ENCODE measurements at places on chromosomes 1 and 21.

DNA sequence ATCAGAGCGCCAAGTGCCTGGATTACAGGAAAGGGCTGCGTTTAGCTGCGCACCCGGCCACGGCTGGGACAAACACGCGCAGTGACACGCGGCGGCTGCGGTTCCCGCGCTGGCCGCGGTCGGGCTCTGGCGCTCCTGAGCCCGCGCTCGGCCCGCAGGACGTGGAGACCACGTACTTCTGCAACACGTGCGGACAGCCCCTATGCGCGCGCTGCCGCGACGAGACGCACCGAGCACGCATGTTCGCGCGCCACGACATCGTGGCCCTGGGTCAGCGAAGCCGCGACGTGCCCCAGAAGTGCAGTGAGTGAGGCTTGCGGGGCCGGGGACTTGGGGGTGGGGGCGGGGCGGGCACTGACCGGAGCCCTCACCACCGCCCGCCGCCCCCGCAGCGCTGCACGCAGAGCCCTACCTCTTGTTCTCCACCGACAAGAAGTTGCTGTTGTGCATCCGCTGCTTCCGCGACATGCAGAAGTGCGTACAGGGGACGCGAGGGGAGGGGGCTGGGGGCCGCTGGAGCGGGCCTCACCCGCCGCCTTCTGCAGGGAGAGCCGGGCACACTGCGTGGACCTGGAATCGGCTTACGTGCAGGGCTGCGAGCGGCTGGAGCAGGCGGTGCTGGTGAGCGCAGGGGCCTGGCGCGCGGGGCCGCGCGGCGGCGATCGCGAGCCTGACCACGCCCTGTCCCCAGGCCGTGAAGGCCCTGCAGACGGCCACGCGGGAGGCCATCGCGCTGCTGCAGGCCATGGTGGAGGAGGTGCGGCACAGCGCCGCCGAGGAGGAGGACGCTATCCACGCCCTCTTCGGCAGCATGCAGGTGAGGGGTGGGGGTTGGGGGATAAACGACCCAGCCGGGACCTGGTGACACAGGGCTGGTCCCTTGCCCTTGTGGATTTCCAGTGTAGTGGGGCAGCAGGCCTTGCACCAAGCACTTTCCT is 3.1 kb downstream of the RNF207 start:
- DNase-seq: peak; percentile 18

- DNase-seq: no peak
Observed at GRCh38 chr1:36508257-36508656, 25.5 kb upstream of the CSF3R start.

- DNase-seq: no peak
Observed at GRCh38 chr1:232372841-232373440, 257.0 kb downstream of the SIPA1L2 start.

GRCh38 chr1:219576931-219577730 is 35.8 kb downstream of the ZC3H11B start:
- DNase-seq: no peak

DNA sequence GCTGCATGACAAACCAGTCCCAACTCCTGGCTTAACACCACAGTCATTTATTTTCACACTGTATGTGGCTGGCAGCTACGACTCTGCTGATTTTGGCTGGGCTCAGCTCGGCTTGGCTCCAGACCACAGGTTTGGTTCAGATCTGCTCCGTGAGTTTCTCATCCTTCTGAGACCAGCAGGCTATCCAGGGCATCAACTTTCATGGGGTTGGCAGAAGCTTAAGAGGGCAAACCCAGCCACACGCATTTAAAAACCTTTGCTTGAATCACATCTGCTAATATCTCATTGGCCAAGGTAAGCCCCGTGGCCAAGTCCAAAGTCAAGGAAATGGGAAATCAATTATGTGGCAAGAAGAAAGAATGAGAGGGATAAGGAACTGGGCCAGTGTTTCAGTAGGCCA is 574.2 kb downstream of the MATN1 start:
- DNase-seq: no peak

GRCh38 chr1:185448591-185449186 is 131.6 kb upstream of the IVNS1ABP start:
- peak; percentile 61 for DNase-seq

DNA sequence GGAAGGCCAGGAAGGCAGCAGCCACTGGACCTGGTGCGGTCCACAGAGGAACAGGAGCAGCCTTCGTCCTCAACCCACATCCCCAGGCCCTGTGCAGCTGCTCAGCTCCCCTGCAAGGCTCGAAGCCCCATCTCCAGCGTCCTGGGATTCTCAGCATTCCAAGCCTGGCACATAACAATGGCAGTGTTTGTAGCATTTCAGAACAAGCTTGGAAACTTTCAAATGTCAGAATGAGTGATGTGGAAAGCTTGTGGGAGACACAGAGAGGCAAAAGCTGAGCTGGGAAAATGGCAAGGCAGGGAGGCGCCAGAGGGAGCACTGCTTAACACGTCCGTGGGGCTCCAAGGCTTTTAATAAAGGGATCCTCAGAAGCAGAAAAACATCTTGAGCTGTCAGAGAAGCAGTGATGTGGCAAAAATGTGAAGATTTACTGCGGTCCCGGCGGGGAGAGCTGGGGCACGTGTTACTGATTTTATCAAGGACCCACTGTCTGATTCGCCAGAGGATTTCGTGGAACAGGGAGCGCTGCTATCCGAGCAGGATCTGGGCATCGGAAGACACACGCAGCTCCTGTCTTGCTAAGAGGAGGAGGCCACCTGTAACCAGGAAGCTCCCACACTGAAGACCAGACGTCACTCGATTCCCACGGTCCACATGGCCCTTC is 38.1 kb downstream of the TOMM20 start:
- DNase-seq: no peak

GRCh38 chr1:200346700-200347099 is 63.1 kb downstream of the ZNF281 start:
- no peak for DNase-seq

GRCh38 chr1:232704694-232705680 is 75.1 kb upstream of the SIPA1L2 start:
- DNase-seq: peak; percentile 71

GRCh38 chr1:25442178-25442577 is 11.5 kb downstream of the MACO1 start:
- DNase-seq: no peak

GRCh38 chr1:174872615-174873058 is 127.1 kb upstream of the CACYBP start:
- peak; percentile 3 for DNase-seq

DNA sequence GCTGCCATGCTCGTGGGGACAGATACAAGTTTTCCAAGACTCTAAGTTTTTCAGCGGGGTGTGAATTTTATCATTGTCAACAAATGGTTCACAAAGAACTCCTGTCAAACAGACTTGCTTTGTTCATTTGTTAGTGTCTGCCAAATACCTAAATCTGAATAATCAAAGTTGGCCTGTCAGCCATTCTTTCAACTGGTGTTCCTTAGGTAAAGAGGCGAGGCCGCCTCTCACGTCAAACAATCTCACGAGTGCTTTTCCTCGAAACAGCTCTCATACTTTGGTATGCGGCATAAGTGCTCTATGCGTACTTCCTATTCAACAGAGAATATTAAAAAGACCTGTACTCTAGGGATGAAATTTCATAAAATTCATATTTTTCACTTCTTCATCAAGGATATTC is 51.4 kb upstream of the KANK4 start:
- DNase-seq: no peak

GRCh38 chr1:13576926-13577325 is 6.7 kb upstream of the PDPN start:
- DNase-seq: no peak

DNA sequence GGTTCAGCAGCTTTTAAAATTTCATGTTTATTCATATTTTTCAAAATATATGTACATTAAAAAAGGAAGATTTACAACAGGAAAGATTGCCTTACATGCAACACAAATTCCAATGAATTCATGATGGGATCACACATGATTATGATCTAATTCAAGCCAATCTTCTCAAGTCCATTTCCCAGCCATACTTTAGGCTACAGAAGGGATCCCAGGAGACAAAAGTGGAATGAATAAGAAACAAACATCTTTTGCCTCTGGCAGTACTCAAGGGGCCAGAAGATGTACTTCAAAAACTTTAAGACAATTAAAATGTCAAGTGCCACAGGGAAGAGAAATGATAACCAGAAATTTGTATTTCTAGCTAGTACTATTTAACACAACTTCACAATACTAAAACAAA is 10.2 kb upstream of the SH2D5 start:
- no peak for DNase-seq

GRCh38 chr1:110234691-110235090 is 24.6 kb downstream of the KCNC4 start:
- no peak for DNase-seq

GRCh38 chr1:31811605-31812004 is 4.2 kb downstream of the SPOCD1 start:
- no peak for DNase-seq

- DNase-seq: no peak
Observed at GRCh38 chr1:153649863-153650235, 8.7 kb upstream of the SNAPIN start.

- DNase-seq: no peak
Observed at GRCh38 chr1:36123356-36123755, 1.7 kb downstream of the COL8A2 start.

GRCh38 chr1:113898241-113898814 is 6.3 kb downstream of the AP4B1 start:
- DNase-seq: no peak

- DNase-seq: no peak
Observed at GRCh38 chr1:10629816-10630571, 155.2 kb downstream of the PEX14 start.

GRCh38 chr1:160404094-160404493 is 3.7 kb downstream of the VANGL2 start:
- DNase-seq: no peak

DNA sequence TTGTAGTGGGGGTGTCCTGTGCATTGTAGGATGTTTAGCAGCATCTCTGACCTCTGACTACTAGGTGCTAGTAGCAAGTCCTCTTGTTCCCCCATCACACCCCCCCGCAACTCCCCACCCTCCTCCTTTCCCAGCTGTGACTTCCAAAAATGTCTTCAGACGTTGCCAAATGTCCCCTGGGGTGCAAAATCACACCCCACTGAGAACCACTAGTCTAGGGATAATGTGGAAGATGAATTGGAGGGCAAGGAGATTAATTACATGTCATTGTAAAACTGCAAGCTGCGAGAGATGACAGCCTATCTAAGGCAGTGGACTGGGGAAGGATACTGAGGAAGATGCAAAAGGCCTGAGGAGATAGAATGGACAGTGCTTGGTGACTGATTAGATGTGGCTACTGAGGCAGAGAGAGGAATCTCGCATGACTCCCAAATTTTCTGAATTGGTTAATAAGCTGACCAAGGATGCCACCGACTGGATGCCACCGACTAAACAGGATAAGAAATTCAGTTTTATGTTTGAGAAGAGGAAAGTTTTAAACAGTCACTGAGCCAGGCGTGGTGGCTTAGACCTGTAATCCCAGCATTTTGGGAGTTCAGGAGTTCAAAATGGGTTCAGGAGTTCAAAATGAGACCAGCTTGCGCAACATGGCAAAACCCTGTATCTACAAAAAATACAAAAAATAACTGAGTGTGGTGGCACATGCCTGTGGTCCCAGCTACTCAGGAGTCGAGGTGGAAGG is 3.1 kb upstream of the JAK1 start:
- no peak for DNase-seq

GRCh38 chr1:178632653-178633052 is 92.4 kb upstream of the RALGPS2 start:
- no peak for DNase-seq

- no peak for DNase-seq
Observed at GRCh38 chr1:205497351-205497750, 7.1 kb upstream of the CDK18 start.

DNA sequence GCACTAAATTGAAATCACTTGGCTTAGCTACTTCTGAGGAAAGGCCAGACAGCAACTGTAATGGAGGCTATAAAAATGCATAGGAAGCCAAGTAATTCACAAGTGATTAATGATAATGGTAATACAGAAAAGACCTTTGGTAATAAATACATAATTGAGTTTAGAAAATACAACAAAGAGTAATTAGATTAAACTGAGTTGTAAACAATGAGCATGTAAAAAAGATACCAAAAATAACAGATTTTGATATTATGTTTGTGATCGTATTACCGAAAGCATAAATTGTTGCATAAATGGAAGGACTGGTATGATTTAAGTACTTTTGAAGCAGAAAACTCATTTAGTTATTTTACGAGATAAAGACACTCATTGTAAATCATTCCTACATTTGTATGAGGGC is 556.7 kb upstream of the TMPRSS15 start:
- DNase-seq: no peak

DNA sequence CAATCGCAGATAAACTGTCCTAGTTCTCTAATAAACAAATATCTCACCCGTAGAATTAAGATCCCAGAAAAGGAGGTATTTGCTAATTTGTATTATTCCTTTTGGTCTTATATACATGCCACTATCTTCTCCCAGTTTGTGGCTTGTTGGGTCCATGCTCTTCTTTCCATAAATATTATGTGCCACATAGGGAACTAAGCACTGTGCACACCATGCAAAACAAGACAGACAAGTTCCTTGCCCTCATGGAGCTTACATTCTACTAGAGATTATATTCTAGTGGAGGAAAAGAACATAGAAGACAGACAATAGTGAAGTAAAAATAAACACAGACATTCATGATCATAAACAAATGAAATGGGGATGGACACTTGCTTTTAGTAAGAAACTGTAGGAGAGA is 4.7 kb downstream of the GART start:
- no peak for DNase-seq

DNA sequence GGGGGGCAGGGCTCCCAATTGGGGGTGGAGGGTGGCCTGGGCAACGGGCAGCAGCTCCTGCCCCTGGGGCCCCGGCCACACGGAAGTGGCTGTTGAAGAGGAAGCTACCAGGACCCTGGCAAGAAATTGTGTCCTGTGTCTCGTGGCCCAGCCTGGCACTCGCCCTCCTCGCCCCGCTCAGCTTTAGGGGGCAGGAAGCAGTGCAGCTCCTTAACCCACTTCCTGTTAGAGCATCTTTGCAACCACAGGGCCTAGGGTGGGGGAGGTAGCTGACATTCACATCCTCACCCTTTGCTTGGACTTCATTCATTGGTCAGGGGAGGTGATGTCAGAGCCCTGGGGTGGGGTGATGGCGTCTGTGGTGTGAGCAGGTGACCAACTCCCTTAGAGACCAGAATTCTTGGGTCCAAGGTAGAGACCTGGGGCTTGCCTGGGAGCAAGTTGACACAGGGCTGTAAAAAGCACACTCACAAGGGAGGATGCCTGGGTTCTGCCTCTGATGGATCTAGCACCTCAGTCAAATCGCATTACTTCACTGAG is at the start of gene ARHGAP30:
Gene ARHGAP30, minus strand, starts transcription at position 161 of the 540 bp plus-strand sequence. CDS start 267 bp downstream, outside the sequence.
- DNase-seq: no peak

- no peak for DNase-seq
Observed at GRCh38 chr1:1219341-1219740, 5.4 kb upstream of the TNFRSF4 start.

Measured in HT-29 (cell line).